ENCODE measurements at places on chromosomes 4 and X.
A peak's percentile ranks its signal among the peaks of the same experiment; 100 is the strongest.

GRCh38 chr4:37188100-37188499 is 56.4 kb upstream of the NWD2 start:
- DNase-seq = no peak

- no peak for DNase-seq
Measured at GRCh38 chr4:84501721-84502267, 2.7 kb upstream of the NKX6-1 start.

DNA sequence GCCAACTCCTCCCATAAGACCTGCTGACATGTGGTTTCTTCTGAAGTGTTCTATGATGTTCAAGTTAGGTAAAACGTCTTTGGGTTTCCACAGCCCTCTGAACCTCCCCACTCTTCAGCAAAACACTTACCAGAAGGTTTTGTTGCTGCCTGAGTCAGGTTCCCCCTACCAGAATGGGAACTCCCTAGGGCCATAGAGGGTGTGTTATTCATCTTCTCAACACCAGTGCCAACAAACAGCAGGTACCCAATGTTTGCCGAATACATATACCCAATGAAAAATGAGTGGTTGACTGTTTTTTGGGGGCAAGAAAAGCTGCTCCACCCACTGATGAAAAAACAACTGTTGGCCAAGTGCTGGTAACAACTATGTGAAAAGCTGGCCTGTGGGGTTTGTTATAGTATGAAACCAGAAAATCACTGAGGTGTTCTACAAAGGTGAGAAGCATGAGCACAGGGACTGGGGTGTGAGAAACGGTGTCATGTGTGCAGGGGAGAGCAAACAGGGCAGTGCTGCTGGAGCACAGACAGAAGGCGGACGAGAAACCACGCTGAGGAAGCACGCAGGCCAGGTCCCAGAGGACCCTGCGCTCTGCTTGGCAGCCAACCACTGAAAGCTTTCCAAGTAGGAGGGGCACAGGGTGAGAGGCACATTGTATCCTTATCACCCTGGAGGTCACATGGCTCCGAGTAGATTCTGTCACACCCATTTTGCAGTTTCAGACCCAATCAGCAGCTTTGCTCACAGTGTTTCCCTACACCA is 28.8 kb downstream of the ATP8A1 start:
- DNase-seq = peak; percentile 14

GRCh38 chr4:139509727-139510410 is 46.1 kb downstream of the SETD7 start:
- DNase-seq = no peak

- no peak for DNase-seq
Measured at GRCh38 chr4:55311792-55312488, 34.1 kb upstream of the SRD5A3 start.

GRCh38 chr4:167028976-167029375 is 205.3 kb downstream of the SPOCK3 start:
- no peak for DNase-seq

- DNase-seq = no peak
Measured at GRCh38 chr4:39466747-39467146, 7.9 kb downstream of the LIAS start.

DNA sequence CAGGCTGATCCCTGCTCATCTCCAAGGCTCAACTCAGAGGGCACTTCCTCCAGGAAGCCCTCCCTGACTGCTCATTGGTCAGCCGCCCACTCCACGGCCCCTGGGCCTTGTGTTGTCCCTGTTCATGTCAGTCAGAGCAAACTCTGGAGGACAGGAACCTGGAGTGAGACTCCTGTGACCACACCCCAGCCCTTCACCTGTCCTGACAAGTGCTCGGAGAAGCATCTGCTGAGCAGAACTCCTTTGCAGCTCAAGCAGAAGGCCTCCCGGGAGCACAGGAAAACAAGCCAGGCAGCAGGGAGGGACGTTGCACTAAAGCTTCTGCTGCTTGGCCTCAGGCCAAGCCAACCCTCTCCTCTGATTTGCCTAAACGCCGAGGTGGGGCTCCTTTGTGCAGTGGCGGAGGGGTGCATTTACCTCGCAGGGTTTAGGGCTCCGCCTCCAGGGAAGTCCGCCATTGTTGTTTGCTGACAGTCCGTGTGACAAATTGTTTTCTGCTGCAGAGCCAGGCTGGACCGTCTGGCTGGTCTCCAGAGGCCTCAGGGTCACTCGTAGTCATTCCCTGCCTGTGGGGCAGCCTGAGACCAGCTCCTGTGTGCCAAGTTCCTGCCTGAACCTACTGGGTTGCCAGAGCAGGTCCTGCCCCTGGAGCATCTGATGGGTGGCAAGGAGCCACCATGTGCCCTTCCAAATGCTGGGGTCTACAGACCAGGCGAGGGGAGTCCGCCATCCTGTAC is 61.8 kb downstream of the C4orf50 start:
- DNase-seq = no peak

GRCh38 chr4:100574607-100575006 is 56.8 kb upstream of the EMCN start:
- DNase-seq = no peak

DNA sequence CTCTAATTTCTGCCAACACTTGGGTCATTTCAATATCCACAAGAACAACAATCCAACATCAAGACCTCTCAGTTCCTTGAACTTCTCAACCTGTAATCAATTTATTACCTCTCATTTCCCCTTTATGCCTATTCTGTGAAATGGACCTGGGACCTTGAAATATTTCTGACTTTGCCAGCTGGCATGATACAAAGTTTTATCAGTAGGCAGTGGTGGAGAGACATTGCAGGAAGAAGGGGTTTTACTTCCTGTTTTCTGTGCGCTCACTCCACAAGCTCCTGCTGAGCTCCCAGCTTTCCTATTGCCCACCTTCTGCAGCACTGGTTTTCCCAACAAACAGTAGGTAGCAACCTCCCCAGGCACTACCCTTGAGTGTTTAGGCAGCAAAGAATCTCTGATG is 3.5 kb upstream of the ARHGEF6 start:
- DNase-seq = no peak

- DNase-seq = no peak
Measured at GRCh38 chrX:74178536-74178935, 125.4 kb upstream of the ZCCHC13 start.

GRCh38 chrX:3518870-3519269 is 172.4 kb upstream of the MXRA5 start:
- DNase-seq = no peak

- no peak for DNase-seq
Measured at GRCh38 chrX:716136-716535, 85.5 kb downstream of the SHOX start.

- no peak for DNase-seq
Measured at GRCh38 chrX:115632455-115632854, 71.5 kb downstream of the PLS3 start.

DNA sequence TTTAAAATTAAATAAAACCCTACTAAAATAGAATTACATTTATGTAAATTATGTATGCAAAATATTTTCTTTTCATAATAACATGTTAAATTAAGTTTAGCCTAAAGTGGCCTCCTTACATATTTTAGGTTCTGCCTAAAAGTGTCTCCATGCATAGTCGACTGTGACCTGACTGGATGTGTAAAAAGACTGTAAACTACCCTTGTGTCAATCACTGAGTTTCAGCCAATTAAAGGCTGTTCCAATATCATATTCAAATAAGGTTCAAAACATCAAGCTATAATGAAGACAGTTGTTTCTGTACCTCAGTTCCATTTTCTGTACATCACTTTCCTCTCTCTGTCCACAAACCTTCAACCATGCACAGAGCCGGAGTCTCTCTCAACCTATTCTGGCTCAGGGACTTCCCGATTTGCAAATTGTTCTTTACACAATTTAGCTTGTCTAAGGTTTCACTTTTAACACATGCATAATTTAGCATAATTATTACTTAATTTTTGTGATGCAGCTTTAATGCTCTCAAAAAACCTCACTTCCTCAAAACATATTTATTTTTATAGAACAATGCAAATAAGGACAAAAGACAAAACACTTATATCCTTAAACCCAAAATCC is 60.1 kb downstream of the SH3RF1 start:
- no peak for DNase-seq

DNA sequence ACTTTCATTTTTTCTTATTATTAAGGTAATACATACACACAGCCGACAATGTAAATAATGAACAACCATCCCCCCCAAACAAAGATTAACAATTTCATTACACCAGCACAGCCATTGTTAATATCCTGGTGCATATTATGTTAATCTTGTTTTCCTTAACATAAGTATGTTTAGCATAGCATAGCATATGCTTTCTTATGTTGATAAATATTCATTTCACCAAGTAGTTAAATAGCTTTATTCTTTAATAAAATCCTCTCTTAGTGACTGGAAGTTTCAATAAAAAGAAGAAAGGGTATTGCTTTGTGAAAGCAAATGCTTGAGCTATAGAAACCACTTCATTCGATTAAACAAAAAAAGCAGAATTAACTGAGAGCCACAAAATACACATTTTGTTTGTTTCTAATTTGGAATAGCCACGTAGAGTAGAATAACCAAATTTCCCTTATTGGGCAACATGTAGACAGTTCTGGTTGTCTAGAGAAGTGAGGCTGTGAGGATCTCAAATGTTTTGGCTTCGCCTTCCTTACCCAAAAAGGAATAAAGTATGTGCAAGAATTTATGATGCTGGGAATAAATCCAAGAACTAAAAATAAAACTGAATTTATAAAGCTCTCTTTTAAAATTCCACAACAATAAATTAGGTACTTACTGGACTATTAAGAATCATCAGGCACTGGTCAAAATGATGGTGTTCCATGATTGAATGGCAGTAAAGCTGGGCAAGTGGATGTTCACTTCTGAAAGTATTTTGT is 118.0 kb downstream of the PDE5A start:
- no peak for DNase-seq

GRCh38 chr4:154329268-154329868 is 162.2 kb downstream of the DCHS2 start:
- DNase-seq = no peak

DNA sequence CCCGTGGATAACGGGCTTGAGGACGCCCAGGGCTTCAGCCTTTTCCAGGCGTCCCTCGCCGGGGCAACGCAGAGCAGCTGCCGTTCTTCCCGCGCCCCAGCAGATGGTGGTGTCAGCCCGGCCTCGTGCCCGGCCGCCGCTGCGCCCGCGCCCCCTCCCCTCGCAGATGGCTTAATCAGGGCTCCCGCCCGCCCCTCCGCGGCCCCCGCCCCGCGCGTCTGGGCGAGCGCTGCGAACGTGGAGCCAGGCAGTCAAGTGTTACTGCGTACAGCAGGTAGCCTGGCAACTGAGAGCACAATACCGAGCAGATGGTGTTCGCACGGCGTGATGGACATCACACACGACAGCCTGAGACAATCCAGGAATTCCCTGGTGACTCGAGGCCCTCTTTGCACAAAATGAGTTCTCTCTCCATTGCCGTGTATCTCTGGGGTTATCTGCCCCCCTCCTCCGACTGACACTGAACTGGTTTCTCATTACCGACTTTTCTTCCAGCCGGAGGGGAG is 69.3 kb downstream of the MGST2 start:
- DNase-seq = peak; percentile 31

DNA sequence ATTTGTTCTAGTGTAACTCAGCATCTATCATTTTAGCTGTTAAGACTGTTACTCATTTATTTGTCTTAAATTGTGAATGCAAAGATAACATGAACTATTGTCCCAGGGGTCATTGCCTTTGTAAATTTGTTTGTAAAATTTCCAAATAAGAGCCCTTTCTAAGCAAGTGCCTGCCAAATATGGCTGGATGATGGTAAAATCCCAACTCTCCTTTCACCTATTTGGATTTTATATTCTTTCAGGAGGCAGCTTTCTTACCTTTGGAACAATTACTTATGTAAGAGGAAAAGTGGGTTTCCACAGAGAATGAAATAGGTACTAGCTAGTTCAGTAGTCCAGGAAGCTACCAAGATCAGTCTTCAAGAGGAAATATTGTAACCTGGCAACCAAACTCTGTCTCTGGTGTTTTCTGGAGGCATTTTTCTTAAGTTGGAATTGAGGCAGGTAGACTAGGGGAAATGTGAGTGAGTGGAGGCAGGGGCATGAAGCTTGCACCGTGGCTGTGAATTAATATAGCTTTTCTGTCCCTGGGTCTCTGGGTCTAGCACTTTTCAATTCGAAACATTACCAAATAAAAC is 363.0 kb upstream of the ZCCHC13 start:
- DNase-seq = no peak

GRCh38 chr4:148261848-148262247 is 180.4 kb downstream of the NR3C2 start:
- no peak for DNase-seq

- no peak for DNase-seq
Measured at GRCh38 chr4:126560794-126561193, 1072.0 kb upstream of the INTU start.

- no peak for DNase-seq
Measured at GRCh38 chr4:73067971-73068394, 1.5 kb downstream of the COX18 start.

- no peak for DNase-seq
Measured at GRCh38 chrX:150255441-150256296, 107.4 kb upstream of the MAMLD1 start.

GRCh38 chr4:47406408-47406807 is 57.1 kb downstream of the COMMD8 start:
- DNase-seq = no peak

DNA sequence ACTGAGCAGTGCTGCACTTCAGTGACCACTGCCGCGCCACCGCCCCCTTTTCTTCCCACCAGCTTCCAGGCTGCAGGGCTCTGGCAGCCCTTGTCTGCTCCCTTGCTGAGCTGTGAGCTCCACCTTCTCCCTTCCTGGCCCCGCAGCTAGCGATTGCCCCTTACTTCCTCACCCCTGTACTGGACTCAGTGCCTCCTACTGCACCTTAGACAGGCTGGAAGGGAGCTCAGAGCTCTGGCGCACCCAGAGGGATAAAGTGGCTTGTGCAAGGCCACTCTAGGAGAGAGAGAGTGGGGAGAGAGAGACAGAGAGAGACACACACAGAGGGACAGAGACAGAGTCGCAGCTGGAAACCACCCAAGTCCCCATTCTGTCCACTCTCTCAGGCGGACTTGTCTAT is 6.0 kb downstream of the RASL11B start:
- DNase-seq = no peak

- DNase-seq = no peak
Measured at GRCh38 chr4:3009422-3009821, 46.1 kb downstream of the GRK4 start.

DNA sequence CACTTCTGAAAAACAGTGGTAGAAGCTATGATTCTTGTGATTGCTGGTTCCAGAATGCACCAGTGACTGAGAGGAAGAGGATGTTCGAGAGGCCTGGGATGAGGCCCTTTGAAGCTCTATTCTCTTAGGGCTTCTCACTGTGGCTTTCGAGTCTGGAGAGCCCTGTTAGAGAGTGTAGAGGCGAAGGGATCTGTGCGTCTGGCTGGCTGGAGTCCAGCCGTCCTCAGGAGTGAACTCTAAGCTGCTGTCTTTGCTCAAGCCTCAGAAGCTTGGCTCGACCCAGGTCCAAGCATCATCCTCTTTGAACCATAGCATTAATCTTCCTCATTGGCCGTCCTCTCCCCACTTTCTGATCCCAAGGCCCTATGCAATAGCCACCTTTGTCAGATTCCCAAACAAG is 51.6 kb downstream of the ELF4 start:
- DNase-seq = no peak

GRCh38 chr4:38675146-38676121 is 11.4 kb downstream of the KLF3 start:
- peak; percentile 84 for DNase-seq

Data from activated CD4-positive, alpha-beta T cell treated with anti-CD3 and anti-CD28 coated beads, Interleukin-2, amount 50 U/mL, for 1 hour (primary cell).